ENCODE measurements at places on chromosomes 3 and 15.

- ATAC-seq, result no peak
- peaks cover 9% of the 10 kb centered on the region for H3K27me3 ChIP-seq
- no peaks in the 10 kb centered on the region for H3K4me1 ChIP-seq
Observed at GRCh38 chr3:190150681-190151080, 30.0 kb upstream of the P3H2 start.

DNA sequence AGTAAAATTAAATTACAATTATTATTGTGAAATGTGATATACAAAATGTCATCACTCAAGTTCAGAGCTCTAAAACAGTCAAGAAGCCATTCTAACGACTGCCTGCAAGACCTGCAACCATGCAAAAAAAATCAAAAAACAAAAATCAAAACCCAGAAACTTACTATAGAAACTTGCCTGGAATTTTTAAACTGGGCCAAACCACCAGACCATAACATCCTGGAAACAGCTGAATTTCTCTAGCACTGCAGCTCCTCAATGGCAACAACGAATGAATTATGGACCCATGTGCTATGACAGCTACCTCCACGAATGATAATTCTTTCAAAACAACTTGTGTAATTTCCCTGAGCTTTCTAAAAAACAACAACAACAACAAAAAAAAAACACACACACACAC, 130.0 kb upstream of the KCNMB2 start:
- no peaks in the 10 kb centered on the region for H3K36me3 ChIP-seq
- no peak overlapping the region for H3K27ac ChIP-seq
- no peak overlapping the region for H3K4me3 ChIP-seq
- no peak for ATAC-seq
- peaks cover 32% of the 10 kb centered on the region for H3K27me3 ChIP-seq
- H3K4me1 ChIP-seq, result no peaks in the 10 kb centered on the region

DNA sequence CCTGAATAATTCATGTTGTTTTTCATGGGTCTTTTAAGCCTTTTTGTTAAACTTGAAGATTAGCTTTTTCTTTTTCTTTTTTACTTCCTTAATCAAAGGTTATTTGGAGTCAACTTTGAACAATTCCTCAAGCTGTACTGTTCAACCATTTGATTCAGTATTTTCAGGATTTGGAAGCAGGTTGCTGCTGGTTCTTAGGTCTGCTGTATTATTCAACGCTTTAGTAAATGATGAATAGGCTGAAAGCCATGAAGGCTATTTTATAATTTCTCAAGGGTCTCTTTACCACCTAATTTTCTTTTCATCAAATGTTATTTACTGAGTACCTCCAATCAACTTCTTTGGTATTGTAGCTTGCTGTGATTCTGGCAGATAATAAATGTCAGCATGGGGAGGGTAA, 45.8 kb upstream of the KBTBD8 start:
- H3K4me1 ChIP-seq, result no peaks in the 10 kb centered on the region
- H3K4me3 ChIP-seq, result no peak overlapping the region
- H3K27ac ChIP-seq, result no peak overlapping the region

DNA sequence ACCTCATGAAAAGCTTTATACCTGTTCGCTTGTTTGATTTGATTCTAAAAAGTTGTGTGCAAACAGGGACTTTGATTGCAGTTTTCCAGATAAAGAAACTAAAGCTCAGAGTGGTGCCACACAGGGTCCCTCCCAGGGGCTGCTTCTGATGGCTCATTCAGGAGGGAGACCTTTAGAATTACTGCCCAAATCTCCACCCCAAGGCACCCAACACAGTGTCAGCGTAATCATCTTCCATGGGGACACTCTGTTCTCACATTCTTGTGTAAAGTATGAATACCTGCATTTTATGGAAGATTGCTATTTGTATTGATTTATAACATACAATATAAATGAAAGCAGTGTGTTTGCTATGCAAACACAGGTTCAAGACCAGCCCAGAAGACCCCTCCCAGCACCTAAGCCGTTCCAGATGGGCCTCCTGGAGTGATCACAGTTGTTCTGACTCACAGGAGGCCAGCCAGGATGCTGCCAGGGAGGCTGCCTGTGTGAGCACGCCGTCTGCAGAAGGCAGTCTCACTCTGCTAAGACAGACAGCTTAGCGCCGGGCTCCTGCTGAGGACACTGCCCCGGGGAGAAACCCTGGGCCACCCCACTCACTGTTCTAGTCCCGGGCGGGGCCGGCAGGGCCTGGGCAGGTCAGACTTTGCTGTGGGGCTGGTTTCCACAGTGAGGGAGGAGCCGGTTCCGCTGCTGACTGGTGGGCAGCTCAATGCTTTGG, 185.6 kb downstream of the FAM43A start:
- H3K27ac ChIP-seq, result no peak overlapping the region
- H3K4me3 ChIP-seq, result no peak overlapping the region
- H3K36me3 ChIP-seq, result no peaks in the 10 kb centered on the region
- H3K4me1 ChIP-seq, result no peaks in the 10 kb centered on the region

- H3K27ac ChIP-seq, result no peak overlapping the region
- ATAC-seq, result no peak
- H3K36me3 ChIP-seq, result no peaks in the 10 kb centered on the region
- H3K4me1 ChIP-seq, result no peaks in the 10 kb centered on the region
- H3K4me3 ChIP-seq, result no peak overlapping the region
Observed at GRCh38 chr3:1037631-1038030, 55.2 kb upstream of the CNTN6 start.

- H3K27ac ChIP-seq, result no peak overlapping the region
- H3K27me3 ChIP-seq, result no peaks in the 10 kb centered on the region
- H3K4me3 ChIP-seq, result peak overlapping the region; percentile 94
- ATAC-seq, result no peak
- H3K36me3 ChIP-seq, result peaks cover 46% of the 10 kb centered on the region
Observed at GRCh38 chr3:136187868-136188267, 8.3 kb downstream of the MSL2 start.

DNA sequence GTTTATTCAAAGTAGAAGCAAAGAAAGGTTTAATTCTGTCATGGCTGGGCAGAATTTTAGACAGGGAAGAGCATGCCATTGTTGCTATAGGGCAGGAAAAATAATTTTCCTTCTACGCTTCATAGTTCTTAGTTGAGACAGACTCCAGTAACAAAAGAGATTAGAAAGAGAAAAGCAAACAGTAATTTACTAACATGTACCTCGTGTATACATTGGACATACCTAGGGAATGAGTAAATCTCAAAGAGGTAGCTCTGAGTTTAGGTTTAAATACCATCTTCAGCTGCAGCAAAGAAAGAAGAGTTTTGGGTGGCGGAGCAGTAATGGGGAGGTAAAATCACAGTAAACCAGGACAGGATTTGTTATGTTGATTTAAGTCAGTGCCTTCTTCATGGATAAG, 416.1 kb downstream of the EPHA6 start:
- H3K4me3 ChIP-seq, result no peak overlapping the region
- H3K27ac ChIP-seq, result no peak overlapping the region
- H3K27me3 ChIP-seq, result no peaks in the 10 kb centered on the region
- no peaks in the 10 kb centered on the region for H3K4me1 ChIP-seq
- ATAC-seq, result no peak
- H3K36me3 ChIP-seq, result no peaks in the 10 kb centered on the region

- ATAC-seq, result peak; percentile 73
- H3K27ac ChIP-seq, result peak overlapping the region; percentile 87
- H3K27me3 ChIP-seq, result no peaks in the 10 kb centered on the region
- peaks cover 48% of the 10 kb centered on the region for H3K36me3 ChIP-seq
- H3K4me1 ChIP-seq, result peaks cover 29% of the 10 kb centered on the region
Observed at GRCh38 chr3:141402476-141403171, 34.3 kb downstream of the ZBTB38 start.

DNA sequence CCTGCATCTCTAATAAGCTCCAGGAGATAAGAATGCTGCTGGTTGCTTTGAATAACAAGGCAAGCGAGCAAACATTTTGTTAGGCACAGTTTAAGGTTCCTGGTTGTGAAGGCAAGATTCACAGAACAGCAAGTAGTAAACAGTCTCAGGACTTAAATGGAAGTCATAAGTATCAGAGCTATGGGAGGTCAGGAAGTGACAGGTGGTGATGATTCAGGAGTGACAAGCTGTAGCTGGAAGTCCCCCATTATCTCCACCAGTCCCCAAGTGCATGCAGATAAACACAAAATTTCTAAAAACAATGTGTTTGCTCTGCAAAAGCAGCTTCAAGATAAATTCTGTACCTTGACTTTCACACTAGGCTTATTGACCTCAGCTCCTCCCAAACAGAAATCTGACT, 3.3 kb downstream of the FETUB start:
- H3K36me3 ChIP-seq, result no peaks in the 10 kb centered on the region
- H3K4me3 ChIP-seq, result no peak overlapping the region
- H3K27me3 ChIP-seq, result peaks cover 21% of the 10 kb centered on the region
- H3K4me1 ChIP-seq, result no peaks in the 10 kb centered on the region

GRCh38 chr3:114775395-114775794, 371.7 kb downstream of the ZBTB20 start:
- H3K4me1 ChIP-seq, result no peaks in the 10 kb centered on the region
- no peak overlapping the region for H3K27ac ChIP-seq
- H3K4me3 ChIP-seq, result no peak overlapping the region
- peaks cover 20% of the 10 kb centered on the region for H3K36me3 ChIP-seq
- no peak for ATAC-seq
